ENCODE measurements at places on chromosomes 16 and 17. TPM values are rescaled to one million over a fixed set of nuclear protein-coding genes. Genes with fewer than 3 reads are reported as not detected.

The UTS2R gene
- total RNA-seq, result not detected

The TBC1D3H gene
- total RNA-seq, result not detected

The STX1B gene
- 1.4 TPM for total RNA-seq

The SPN gene
- total RNA-seq, result not detected

The CA7 gene
- not detected for total RNA-seq

The CBFA2T3 gene
- 0.47 TPM for total RNA-seq

The KCNH6 gene
- total RNA-seq, result not detected

The ST6GALNAC2 gene
- total RNA-seq, result 0.22 TPM

The TBC1D3G gene
- total RNA-seq, result not detected

The MEIOB gene
- 1.7 TPM for total RNA-seq

The CCL8 gene
- total RNA-seq, result not detected

The ALDH3A1 gene
- total RNA-seq, result 928 TPM

The PIP4K2B gene
- total RNA-seq, result 36.7 TPM

The CHST5 gene
- 0.03 TPM for total RNA-seq

All from A549 treated with CpdA at 1 μM for 4 hours (cell line).